Nephron progenitor cell (in vitro differentiated cells): ENCODE measurements at places on chromosomes 3 and 15.

DNA sequence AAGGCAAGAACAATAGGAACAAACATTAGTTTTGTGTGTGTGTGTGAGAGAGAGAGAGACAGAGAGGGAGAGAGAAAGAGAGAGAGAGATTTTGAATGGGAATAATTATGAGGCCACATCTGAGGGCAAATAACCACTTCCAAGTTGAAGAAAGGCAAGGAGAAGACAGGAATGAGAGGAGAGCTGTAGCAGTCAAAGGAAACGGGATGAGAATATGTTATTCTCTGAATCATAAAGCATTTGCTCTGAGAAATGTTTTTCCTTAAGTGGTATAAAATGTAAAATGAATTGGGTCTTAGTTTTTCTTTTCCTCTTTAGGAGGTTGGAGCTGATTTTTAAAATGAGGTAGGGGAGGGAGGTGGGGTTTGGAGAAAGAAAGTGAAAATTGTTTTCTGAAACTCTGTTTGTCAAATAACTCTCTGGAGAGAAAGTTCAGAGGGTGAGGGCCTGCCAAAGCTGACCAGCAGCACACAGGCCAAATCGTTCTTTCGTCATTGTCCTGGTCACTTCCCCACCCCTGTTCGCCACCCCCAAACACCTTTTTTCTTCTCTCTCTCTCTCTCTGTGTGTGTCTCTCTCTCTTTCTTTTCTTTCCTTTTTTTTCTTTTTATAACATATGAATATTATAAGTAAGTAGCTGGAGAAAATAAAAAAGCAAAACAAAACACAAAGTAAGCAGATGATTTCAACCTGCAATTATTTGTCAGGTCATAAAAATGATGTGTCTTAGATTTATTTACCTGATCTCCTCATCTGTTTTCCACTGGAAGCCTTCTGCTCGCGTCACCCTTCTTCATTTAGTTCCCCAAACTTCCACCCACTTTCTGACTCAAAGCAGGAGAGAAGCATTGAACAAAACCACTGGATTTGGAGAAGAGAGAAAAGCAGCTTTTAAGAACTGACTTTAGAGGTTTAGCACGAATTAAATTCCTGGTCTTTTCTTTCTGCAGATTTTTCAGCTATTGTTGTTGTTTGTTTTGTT, 110.6 kb downstream of the LPP start:
- DNase-seq, result no peak

DNA sequence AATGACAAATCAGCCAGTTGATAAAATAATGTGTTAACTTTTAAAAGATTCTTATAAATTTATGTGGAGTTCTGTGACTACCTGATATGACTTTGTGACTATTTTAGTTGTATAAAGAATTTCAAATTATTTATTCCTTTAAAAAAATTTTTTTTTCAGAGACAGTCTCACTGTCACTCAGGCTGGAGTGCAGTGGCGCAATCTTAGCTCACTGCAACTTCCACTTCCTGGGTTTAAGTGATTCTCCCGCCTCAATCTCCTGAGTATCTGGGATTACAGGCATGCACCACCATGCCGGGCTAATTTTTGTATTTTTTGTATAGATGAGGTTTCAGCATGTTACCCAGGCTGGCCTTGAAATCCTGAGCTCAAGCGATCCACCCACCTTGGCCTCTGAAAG, 48.5 kb downstream of the MBNL1 start:
- no peak for DNase-seq

GRCh38 chr15:25993506-25993905, 130.4 kb upstream of the ATP10A start:
- no peak for DNase-seq

DNA sequence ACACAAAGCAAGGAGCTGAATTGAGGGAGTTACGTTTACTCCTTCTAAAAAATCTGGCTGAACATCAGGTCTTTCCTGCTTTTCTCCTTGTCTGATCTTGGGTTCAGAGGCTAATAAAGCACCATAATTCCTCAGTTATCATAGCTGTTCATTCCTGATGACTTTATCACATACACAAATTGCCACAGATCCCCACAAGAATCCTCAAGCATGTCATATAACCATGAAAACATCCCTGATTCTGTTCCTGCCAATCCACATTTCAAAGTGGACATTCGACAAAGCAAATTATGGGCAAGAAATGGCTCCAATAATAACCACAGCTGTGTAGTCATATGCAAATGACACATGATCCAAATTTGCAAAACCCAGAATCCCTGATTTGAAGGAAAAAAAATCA, 321.3 kb downstream of the MEX3B start:
- no peak for DNase-seq

GRCh38 chr3:108724101-108724500, 33.1 kb downstream of the RETNLB start:
- no peak for DNase-seq

DNA sequence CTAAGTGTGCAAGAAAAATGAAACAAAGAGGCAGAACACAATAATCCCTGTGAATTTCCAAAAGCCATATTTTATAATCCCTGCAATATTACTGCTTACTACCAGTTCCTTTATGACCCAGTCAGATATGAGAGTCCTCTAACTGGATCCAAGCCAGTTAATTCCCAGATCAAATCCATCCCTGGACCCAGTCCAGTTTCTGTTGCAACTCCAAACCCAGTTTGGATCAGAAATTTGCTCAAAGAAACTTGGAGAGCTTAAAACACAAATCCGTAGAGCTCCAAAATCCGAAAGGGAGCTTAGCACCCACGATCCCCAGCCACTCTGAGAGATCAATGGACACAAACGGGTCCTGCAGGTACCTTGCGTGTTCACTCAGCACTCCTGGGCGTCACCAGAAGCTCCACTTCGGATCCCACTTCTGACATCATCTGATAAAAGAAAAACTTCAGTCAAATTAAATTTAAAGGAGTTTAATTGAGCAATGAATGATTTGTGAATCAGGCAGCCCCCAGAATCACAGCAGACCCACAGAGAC, 32.6 kb upstream of the THUMPD3 start:
- no peak for DNase-seq

GRCh38 chr3:129117134-129117533, 4.5 kb downstream of the RAB43 start:
- DNase-seq, result no peak

GRCh38 chr15:36598529-36599177, 19.2 kb downstream of the CDIN1 start:
- no peak for DNase-seq

DNA sequence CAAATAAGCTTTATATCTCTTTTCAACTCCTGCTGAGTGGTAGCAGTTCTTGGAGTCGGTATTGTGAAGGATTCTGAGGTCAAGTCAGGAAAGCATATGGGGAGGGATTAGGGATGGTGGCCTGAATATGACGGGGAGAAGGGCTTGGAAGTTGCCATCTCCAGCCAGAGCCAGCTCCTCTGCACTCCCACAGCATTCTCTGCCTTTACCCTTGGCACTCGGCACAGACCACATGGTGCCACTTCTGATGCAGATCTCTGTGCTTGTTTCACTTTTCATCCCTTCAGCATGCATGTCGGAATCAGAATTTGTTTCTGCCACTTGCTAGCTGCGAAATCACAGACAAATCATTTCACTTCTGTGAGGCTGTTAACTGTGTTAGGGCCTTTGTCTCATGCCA, 52.5 kb downstream of the RAB11A start:
- DNase-seq, result no peak

DNA sequence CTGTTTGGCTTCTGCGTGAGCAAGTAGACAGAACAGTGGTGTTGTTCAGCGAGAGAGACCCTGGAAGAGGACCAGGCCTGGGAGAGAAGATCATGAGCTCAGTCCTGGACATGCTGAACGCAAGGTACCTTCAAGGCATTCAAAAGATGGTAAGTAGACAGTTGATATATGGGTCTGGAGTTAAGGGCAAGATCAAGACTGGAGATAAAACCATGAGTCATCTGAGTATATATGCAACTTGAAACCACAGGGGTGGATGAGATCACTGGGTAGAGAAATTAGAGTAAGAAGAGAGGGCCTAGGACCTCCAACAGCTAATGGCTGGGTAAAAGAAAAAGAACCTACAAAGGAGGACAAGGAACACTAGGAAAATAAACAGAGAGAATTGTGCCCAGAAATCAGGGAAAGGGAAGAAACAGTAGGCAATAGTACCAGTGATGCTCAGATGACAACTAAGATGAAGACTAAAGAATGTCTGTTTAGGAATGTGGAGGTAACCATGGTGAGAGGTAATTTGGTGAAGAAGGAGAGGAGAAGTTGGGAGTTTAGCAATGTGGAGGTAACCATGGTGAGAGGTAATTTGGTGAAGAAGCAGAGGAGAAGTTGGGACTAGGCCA, 343.2 kb upstream of the ADAMTS9 start:
- DNase-seq, result no peak

GRCh38 chr3:159130108-159130507, 328.3 kb downstream of the MFSD1 start:
- no peak for DNase-seq

DNA sequence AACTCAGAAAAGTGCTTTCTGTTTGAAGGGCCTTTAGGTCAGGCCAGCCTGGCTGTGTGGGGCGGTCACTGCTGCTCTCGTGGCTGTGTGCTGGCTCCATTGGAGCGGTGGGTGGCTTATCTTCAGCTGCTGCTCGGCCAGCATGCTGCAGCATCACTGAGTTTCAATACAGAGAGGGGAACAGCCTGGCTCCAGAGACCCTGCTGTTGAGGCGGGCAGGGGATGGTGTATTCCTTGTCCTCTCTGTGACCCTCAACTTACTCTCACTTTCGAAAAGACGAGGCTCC, 248.5 kb upstream of the ONECUT1 start:
- peak; percentile 4 for DNase-seq

DNA sequence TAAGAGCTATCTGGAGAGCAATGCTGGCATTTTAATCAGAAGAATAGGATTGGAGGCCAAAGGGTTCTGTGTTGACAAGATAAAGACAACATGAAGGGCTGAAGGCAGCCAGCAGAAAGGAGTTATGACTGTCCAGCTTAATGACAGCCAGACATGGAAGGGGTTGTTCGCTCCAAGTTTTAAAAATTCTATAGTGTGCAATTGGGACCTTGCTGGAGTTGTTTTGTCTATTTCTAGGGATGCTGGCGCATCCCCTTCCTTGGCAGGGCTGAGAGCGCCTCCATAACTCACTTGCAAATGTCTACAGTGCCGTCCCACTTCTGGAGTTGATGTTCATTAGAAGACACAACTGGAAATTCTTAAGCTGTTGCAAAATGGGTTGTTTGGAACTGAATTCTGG, 200.7 kb downstream of the TLE3 start:
- no peak for DNase-seq

DNA sequence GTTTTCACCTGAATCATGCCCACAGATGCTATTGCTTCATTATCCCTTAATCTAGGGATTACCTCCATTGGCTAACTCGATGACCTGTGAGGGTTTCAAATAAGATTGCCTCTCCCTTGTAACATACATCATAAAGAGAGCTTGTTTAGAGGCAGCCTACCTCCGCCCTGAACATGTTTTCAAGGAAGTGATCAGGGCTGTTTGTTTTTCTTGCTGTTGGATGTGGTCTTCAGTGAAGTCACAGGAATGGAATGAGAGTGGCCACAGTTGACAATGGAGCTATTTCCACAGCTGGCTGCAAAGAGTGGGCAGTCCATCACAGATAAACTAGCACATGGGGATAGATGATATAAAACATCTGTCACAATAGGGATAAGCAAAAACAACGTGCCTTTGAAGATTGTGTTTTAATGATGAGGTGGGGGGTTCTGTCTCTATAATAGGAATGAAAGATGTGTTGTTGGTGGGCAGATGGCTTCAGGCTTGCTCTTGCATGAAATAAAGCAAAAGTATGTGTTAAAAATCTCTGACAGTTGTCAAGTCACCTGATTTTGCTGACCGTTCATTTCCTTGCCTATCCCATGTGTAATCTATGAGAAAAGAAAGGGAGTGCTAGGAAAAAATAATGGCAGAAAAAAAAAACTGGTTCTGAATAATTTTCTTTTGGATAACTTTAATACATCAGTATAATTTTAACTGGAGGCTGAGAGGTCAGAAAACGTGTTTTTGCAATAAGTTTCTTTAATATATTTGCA, 642.3 kb downstream of the RBMS3 start:
- DNase-seq, result no peak

- DNase-seq, result no peak
These were observed 15.9 kb downstream of the MYZAP start for GRCh38 chr15:57607570-57608000.

- no peak for DNase-seq
These were observed 48.7 kb downstream of the BFSP2 start for GRCh38 chr3:133448478-133449122.

- DNase-seq, result no peak
These were observed 14.8 kb downstream of the CCNDBP1 start for GRCh38 chr15:43199945-43200488.

- no peak for DNase-seq
These were observed 496.8 kb upstream of the ARRDC4 start for GRCh38 chr15:97463696-97464095.

DNA sequence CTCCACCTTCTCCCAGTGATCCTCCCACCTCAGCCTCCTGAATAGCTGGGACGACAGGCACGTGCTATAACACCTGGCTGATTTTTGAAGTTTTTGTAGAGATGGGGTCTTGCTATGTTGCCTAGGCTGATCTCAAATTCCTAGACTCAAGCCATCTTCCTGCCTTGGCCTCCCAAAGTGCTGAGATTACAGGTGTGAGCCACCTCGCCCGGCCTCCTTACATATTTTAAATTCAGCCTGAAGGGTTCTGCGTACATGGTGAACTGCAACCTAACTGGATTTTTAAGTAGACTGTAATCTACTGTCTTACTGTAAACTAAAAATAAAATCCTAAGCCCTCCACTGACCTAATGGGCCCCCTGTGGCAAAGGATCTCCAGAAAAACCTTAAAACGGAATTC, 34.1 kb downstream of the MASP1 start:
- no peak for DNase-seq

GRCh38 chr15:26294059-26294689, 431.0 kb upstream of the ATP10A start:
- peak; percentile 8 for DNase-seq

GRCh38 chr3:168336276-168336675, 240.6 kb upstream of the GOLIM4 start:
- no peak for DNase-seq

- DNase-seq, result no peak
These were observed 16.8 kb downstream of the HEMK1 start for GRCh38 chr3:50585919-50586762.

- DNase-seq, result no peak
These were observed 22.8 kb upstream of the JMJD7 start for GRCh38 chr15:41804916-41805666.
